ENCODE measurements at places on chromosomes 11 and 22. TPM values are rescaled to one million over a fixed set of nuclear protein-coding genes. Genes with fewer than 3 reads are reported as not detected.

XNDC1N gene
- total RNA-seq: 5.5 TPM

MAP6 gene
- 23.8 TPM for total RNA-seq

TMPRSS6 gene
- total RNA-seq: not detected

ALG9 gene
- 28.9 TPM for total RNA-seq

MADD gene
- 25.6 TPM for total RNA-seq

GRAMD4 gene
- 10.8 TPM for total RNA-seq

CHST1 gene
- 2.3 TPM for total RNA-seq

CFAP300 gene
- 23.3 TPM for total RNA-seq

NXPE1 gene
- not detected for total RNA-seq

TUB gene
- total RNA-seq: 11.2 TPM

SERPING1 gene
- 442 TPM for total RNA-seq

MB gene
- total RNA-seq: 2.5 TPM

PGA4 gene
- 1.2 TPM for total RNA-seq

MMP8 gene
- total RNA-seq: not detected

MS4A2 gene
- not detected for total RNA-seq

RAB1B gene
- 99.3 TPM for total RNA-seq

SERHL2 gene
- total RNA-seq: 7.7 TPM

CDC45 gene
- total RNA-seq: 2.1 TPM

ACTN3 gene
- not detected for total RNA-seq

C11orf97 gene
- total RNA-seq: not detected

GLYATL2 gene
- 3.6 TPM for total RNA-seq

YPEL4 gene
- total RNA-seq: 1.6 TPM

CHRM1 gene
- total RNA-seq: 0.16 TPM

OR4A16 gene
- not detected for total RNA-seq

GUCY1A2 gene
- 2.5 TPM for total RNA-seq

RAG1 gene
- 0.93 TPM for total RNA-seq

PIWIL4 gene
- total RNA-seq: 2.0 TPM

OR51A4 gene
- not detected for total RNA-seq

P2RX6 gene
- not detected for total RNA-seq
